ENCODE measurements at places on chromosomes 7 and 10.

DNA sequence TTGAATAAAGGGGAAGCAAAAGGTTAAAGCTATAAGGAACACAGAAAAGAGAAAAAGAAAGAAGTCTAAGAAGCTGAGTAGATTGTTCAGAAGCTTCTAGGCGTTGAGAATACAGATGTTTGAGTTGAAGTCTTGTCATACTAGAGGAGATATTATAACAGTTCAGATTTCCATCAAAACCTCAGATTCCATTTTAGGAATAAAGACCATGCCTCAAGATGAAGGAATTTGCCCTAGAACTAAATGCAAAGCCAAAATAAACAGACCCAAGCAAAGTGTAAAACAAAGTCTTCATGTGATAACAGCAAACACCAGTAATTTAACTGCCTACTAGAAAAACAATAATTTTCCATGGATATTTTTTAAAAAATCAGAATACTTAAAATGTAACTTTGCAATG, 476.5 kb upstream of the POT1 start:
- no peak for DNase-seq

GRCh38 chr10:131574363-131574706, 262.8 kb upstream of the TCERG1L start:
- DNase-seq, result no peak

DNA sequence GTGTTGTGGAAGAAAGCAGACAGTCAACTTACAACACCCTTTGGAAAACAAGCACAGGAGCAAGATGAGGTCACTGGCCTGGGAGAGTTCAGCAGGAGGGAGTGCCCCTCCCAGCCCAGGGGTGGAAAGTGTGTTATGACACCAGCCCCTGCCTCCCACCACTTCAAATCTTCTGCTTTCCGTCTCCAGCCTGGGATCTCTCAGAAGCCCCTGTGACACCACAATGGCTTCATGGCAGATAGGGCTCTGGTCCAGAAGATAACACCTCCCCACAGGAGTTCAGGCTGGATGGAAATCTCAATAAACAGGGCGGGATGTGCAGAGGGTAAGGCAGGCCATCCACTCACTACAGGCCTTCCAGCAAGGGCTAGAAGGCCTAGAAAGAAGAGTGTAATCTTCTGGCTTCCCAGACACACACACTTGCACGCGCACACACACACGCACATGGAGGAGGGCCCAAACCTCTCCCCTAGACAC, 48.7 kb upstream of the ZMIZ1 start:
- no peak for DNase-seq

GRCh38 chr10:120394446-120394845, 62.6 kb upstream of the PLPP4 start:
- no peak for DNase-seq

- DNase-seq, result no peak
These were observed 417 bp upstream of the HIF1AN start for GRCh38 chr10:100535338-100535714.

DNA sequence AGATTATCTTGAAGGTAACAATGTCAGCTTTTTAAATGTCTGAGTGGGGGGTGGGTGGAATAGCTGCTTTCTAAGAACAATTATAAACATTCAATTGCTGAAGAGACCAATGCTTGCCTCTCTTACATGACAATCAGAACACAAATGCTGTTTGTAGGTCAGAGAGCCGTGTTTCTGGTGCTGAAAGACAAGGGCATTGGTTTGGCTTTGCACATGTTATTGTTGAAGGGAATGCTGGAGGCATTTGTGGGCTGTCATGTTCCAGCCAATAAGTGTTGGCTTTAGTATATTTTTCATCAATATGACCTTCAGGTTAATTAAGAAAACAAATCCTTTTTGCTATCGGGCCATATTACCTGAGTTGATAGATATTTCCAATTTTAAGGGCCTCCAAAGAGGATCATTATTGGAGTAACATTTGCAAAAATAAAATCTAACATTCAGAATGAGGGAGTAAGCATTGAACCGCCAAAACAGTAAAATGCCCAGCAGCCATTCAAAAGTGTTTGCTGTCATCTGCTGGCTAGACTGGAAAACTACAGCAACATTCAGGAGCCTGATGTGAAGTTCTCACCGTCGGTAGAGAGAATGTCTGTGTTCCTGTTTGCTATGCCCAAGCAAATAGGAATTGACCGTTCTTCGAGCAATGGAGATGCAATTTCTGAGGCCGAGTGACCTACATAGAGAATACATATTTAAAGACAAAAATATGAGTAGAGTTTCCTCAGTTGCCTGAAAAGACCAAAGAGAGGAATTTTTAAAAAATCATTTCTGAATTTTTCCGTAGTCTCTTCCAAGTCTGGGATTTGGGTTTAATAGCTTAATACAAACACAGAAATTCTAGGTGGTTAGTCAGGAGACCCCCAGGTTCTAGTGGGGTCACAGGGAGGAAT, 118.9 kb downstream of the APBB1IP start:
- peak; percentile 73 for DNase-seq

DNA sequence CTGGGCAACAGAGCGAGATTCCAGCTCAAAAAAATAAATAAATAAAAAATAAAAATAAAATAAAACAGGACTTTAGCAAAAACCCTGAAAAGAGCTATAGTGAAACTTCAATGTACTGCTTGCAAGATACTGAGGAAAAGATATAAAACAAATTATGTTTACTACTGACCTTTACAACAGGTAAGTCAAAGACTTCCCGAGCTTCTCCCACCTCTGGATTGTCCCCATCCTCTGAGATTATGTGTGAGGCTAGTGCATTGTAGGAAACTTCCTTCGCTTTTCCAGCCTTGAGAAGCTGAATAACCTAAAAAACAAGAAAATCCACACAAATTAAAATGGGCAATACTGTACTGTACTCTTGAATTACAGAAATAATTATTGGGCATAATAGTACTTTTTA, 4.4 kb downstream of the PAXIP1 start:
- DNase-seq, result no peak

DNA sequence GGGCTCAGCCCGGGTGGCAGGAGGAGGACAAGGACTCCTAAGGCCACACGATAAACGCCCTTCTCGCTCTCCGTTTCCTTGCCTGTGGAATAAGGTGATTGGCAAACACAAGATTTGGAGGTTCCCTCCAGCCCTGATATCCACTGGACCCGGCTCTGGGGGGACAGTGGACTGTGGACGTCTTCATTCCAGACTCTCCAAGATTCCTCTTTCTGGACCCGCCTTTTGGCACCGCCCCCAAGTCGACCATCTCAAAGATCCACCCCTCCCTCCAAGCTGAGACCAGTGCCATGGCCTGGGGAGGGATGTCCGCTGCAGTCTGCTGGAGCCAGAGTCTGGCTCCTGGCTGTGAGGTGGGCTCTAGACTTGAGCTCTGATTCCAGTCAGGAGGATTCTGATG, 23.6 kb downstream of the ZNF783 start:
- DNase-seq, result no peak

GRCh38 chr7:30062587-30062986, 34.4 kb downstream of the PLEKHA8 start:
- peak; percentile 67 for DNase-seq

DNA sequence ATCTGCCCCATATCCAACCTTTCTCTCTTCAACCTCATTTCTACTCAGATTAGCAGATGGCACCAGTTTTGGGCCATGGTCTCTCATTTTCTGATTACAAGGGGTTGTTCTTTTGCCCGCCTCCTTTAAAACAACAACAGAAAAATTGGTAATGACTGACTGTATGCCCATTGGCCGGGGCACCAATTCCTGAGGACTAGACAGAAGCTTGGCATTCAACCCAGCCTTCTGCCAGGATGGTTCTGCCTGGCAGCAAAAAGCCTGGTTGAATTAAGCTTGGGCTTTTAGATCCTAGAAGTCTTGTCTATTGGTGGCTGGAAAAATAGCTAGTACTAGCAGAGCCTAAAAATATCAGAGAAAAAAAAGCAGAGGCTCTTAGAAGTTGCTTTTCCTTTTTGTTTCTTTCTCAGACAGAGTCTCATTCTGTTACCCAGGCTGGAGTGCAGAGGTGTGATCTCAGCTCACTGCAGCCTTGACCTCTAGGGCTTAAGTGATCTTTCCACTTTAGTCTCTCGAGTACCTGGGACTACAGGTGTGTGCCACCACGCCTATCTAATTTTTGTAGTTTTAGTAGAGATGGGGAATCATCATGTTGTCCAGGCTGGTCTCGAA, 402.6 kb downstream of the AUTS2 start:
- no peak for DNase-seq

- DNase-seq, result no peak
These were observed 5.5 kb upstream of the IKZF1 start for GRCh38 chr7:50298811-50299562.

DNA sequence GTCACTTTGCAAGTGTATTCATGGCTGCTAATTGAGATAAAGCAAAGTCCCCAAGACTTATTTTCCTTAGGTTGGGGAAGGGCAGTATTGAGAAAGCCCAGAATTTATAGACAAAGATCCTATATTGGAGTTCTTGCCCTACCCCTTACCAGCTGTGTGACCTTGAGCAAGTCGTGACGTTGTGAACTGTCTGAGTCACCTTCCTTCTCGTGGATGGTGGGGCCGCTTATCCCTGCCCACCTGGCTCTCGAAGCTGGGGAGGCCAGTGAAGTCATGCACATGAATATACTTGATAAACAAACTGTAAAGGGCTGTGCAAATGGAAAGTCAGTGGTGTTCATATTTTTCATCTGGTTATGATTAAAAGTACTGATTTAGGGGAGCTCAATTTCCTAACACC, 127.4 kb downstream of the TACC2 start:
- DNase-seq, result no peak

DNA sequence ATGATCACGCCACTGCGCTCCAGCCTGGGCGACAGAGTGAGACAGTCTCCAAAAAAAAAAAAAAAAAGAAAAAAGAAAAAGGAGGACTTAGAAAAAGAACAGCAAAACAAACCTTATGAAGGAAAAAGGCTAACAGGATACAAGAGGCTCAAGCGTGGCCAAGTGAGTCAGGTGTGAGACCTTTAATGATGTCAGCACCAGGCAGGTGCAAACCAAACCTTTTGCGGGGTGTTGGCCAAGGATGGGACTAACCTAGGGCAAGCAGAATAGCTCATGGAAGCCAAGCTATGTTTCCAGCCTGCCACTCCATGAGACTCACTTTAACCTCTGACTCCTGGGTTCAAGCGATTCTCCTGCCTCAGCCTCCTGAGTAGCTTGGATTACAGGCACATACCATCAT, 11.3 kb upstream of the GNA12 start:
- DNase-seq, result no peak

GRCh38 chr10:49047128-49047639, 68.1 kb downstream of the VSTM4 start:
- DNase-seq, result no peak

DNA sequence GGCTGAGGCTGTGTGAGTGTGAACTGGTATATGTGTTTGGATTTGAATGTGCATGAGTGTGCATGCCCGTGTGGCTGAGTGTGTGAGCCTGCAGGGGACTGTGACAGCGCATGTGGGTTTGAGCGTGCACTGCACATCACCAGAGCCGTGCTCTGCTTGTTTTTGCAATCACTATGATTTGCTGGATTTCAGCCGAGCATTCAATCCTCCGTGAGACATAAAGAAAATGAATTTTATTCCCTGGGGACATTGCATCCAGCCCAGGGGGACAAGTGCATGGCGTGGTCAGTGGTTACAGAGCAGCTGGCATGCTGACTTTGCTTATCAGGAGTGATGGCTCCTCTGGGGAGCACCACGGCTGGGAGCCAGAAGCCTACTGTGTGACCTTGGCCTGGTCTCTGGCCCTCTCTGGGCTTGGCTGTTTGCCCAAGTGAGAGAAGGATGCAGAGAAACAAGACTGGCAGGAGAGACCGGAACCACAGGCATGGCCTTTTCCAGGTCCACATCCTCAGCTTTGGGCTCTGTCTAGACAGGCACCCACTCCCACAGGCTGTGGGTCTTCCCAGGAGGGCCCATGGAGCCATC, 160.2 kb upstream of the UNC5B start:
- DNase-seq, result no peak

- no peak for DNase-seq
These were observed 96.9 kb downstream of the OSBPL3 start for GRCh38 chr7:24882989-24883621.

GRCh38 chr10:86944471-86944870, 12.9 kb downstream of the MMRN2 start:
- DNase-seq, result peak; percentile 67

DNA sequence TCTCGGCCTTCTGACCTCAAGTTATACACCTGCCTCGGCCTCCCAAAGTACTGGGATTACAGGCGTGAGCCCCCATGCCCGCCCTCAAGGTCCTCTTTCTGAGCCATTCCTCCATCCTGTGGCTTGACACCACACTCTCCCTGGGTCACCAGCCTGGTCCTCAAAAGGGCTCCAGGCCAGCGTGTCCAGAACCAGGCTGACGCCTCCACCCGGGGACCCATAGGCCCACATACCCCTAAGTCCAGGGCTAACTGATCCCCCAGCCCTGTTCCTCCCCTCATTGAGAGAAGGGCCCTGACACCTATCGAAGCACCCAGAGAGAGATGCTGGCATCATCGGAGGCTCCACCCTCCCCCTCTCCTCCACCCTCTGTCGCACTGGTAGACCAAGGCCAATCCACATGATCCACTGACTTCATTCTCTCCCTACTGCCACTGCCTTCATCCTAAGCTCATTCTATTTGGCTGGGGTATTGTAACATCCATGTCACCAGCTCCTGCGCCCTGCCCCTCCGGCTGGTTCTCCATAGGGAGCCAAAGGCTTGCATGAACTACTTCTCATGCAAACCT, 46.7 kb downstream of the TMEM270 start:
- DNase-seq, result no peak

GRCh38 chr10:44356139-44357022, 28.5 kb downstream of the CXCL12 start:
- DNase-seq, result no peak

DNA sequence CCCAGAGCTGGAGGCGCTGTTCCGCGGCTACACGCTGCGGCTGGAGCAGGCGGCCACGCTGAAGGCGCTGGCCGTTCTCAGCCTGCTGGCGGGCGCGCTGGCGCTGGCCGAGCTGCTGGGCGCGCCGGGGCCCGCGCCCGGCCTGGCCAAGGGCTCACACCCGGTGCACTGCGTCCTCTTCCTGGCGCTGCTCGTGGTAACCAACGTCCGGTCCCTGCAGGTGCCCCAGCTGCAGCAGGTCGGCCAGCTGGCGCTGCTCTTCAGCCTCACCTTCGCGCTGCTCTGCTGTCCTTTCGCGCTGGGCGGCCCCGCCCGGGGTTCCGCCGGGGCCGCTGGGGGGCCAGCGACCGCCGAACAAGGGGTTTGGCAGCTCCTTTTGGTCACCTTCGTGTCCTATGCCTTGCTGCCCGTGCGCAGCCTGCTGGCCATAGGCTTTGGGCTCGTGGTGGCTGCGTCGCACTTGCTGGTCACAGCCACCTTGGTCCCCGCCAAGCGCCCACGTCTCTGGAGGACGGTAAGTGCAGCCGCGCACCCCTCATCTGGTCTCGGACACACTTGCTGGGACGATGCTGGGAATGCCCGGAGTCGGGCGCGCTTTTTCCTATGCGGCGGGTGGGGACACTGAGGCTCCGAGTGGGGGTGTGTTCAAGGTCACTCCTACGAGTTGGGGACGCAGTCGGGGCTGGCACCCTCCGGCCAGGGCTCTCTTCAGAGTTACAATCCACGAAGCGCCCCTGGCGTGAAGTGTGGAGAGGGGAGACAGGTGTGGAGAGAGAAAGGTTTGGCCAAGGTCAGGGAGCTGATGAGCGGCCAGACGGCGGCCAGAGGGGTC, 717 bp downstream of the ADCY1 start:
- peak; percentile 66 for DNase-seq

- no peak for DNase-seq
These were observed 71.7 kb downstream of the GNAT3 start for GRCh38 chr7:80439894-80440821.

GRCh38 chr7:48627164-48627563, 297.2 kb upstream of the CDC14C start:
- DNase-seq, result no peak

- no peak for DNase-seq
These were observed 162.2 kb downstream of the RAPGEF5 start for GRCh38 chr7:22194658-22195273.

GRCh38 chr7:139936760-139937310, 107.8 kb downstream of the TBXAS1 start:
- DNase-seq, result no peak

All from T47D (cell line).